Heart left ventricle (tissue), 16 donors: ENCODE measurements at places on chromosomes 7 and 10.

GRCh38 chr10:76451911-76452310 lies 1020.5 kb downstream of the LRMDA start:
- no peak for DNase-seq

DNA sequence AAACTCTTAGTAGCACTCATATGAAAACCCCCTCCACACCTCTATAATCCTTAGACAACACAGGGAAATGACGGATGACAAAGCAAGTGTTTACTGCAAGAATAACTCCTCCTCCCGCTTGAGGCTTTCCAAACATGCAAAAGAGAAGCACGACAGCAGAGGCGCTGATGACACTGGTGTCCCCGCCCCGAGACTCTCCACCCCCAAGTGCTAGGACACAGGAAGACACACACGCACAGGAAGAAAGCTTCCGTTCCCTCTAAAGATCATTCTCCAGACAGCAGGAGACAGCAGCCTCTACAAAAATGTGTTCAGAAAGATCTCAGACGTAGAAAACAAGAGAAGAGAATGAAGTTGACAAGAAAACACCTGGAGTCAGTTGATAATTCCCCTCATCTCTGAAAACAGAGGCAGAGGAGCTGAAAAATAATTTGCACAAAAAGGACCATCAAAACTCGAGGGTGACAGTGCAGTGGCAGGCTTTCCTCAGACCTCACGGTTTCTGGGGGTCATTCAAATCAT lies 90.2 kb downstream of the DLG5 start:
- peak; percentile 60 for DNase-seq

- DNase-seq, result peak; percentile 80
Measured at GRCh38 chr10:17643339-17643754, 604 bp upstream of the STAM start.

GRCh38 chr10:111354859-111355258 lies 278.0 kb downstream of the ADRA2A start:
- DNase-seq, result no peak

DNA sequence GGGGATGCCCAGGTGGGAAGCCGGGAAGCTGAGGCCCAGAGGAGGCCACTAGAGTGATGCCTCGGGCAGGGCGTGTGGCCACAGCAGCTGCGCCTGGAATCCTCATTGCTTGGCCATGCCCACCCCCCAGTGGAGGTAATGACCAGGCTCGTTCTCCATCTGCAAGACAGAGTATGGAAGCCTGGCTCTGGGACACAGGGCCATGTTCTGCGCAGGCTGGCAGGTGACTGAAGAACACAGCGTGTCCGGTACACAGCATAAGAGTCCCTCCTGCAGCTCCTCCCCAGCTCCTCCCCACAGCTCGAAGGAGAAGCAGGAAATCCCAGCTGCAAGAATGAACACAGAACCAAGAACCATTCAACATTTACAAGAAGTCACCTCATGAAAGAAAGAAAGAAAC lies 64.8 kb downstream of the SMURF1 start:
- no peak for DNase-seq

DNA sequence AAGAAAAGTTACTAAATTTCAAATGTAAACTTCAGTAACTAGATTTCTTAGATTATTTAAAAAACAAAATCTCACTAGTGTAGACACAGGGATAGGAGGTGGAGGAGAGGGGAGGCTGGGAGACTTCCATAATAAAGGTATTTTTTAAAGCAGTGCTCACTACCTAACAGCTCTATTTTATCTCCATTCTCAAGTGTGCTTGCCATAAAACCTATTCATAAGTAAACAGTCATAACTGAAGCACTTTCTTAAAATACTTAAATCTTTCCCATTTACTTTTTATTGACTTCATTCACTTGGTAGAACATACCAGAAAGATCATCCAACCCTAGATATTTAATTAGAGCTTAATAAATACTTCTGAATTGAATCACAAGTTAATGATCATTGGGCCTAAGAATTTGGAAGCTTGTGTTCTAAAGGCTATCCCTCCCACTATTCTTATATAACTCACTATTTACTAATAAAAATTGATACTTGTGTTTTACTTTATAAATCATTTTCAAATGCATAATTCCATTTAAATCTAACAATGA lies 107.4 kb downstream of the SNX13 start:
- no peak for DNase-seq

DNA sequence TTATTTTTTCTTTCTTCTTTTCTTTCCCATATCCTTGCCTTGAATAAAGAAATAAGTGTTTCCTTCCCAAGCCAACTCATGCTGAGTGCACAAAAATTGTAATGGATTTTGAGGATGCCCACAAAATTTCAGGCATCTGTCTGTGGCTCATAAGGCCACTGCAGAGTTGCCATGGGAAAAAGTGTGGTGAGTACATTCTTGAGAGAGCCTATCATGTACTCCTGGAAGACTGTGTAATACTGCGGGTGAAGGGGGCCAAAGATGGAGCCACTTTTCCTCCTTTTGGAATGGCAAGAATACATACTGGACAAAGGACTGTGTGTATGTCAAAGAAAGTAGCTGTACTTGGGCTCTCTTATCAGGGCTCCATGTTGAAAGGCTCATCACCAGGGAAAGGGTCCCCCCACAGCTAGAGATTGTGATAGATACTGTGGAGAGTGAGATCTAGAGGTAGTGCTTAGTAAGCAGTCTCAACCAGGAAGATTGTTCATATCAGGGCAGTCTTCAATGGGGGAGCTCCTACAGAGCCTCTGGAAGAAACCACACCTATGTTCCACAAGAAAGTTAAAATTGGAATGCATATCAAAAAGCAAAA lies 341.6 kb upstream of the KCND2 start:
- no peak for DNase-seq

GRCh38 chr10:104268405-104268712 lies 625 bp upstream of the GSTO2 start:
- no peak for DNase-seq

DNA sequence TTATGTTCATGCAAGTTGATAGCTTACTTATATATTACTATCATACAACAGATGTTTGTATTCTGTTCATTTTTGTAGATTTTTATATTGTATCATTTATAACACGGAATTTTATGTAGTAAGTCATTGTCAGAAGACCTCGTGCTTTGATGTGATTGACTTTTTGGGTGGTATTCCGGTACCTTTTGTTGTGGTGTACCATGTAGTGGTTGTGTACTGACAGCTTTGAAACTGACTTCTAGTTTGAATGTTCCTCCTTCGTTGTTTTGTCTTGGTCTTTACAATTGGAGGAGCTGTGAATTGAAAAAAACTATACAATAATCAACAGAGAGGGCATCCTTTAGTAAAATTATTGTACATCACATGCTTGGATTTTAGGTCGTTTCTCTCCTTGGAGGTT lies 61.5 kb downstream of the WAC start:
- DNase-seq, result no peak

- DNase-seq, result no peak
Measured at GRCh38 chr10:6501931-6502330, 78.1 kb downstream of the PRKCQ start.

DNA sequence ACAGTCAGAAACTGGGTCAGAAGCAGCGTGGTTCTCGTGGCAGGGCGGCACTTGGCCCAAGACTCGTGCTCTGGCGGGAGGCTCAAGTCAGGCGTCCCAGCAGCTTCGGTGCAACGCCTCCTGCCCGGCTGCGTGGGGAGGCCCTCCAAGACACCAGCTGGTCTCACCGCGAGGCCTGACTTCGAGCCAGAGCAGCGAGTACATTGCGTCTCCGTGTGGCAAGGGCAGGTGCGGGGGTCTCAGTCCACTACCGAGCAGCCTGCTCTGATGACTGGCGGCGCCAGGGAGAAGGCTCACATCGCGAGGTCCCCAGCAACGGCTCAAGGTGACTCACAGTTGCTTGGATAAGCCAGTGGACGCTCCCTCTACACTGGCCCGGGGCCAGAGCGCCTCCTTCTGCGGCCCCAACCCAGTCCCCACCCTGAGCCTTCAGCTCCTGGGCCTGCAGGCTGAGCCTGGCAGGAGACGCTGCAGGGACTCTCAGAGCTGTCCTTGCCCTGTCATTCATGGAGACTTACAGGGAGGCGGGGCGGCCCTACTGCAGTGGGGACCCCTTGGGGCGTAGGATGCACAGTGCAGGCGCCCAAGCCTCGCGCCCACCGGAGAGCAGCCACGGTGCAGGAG lies 41.9 kb upstream of the PRKAR1B start:
- DNase-seq, result peak; percentile 71

- DNase-seq, result no peak
Measured at GRCh38 chr7:26964156-26964808, 99.9 kb upstream of the SKAP2 start.

DNA sequence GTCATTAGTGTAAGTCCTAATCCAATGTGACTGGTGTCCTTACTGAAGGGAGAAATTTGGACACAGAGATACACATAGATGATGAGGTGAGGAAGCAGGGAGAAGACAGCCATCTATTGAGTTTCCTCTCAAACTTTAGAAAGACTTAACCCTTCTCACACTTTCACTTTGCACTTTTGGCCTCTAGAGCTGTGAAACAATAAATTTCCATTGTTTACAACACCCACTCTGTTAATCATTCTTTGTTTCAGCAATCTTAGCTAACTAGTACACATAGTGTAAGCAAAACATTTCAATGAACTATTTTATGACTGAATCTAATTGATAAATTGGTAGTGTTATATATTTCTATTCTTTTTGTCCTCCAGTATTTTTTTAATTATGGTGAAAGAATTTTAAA lies 1092.8 kb upstream of the POT1 start:
- no peak for DNase-seq

DNA sequence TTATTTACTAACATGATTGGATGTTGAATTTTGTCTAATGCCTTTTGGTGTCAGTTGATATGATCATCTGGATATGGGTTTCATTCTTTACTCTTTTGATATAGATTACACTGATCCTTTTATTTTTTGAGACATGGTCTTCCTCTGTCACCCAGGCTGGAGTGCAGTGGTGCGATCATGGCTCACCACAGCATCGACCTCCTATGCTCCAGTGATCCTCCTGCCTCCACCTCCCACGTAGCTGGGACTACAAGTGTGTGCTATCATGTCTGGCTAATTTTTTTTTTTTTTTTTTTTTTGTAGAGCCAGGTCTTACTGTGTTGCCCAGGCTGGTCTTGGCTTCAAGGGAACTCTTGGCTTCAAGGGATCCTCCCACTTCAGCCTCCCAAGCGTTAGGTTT lies 27.1 kb downstream of the BMS1 start:
- DNase-seq, result no peak

DNA sequence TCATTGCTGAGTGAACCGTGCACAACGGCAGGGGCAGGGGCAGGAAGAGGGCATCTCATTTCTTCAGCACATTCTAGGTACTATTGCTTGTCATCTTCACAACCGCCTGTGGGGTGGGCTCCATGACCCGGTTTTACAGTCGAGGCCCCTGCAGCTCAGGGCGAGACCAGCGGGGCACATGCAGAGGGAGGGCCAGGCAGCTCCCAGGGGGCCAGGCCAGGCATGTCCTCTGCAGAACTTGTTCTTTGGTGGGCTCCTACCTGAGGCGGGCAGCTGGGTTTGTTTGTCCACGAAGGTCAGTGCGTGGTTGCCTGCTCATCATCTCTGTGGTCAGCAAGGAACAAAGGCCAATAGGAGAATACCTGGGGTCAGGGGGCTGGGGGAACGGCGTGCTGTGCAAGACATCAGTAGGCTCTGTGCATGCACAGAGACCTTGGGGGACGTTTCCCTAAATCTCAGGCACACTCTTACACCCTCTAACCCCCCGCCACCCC lies 75.1 kb upstream of the LEP start:
- no peak for DNase-seq

DNA sequence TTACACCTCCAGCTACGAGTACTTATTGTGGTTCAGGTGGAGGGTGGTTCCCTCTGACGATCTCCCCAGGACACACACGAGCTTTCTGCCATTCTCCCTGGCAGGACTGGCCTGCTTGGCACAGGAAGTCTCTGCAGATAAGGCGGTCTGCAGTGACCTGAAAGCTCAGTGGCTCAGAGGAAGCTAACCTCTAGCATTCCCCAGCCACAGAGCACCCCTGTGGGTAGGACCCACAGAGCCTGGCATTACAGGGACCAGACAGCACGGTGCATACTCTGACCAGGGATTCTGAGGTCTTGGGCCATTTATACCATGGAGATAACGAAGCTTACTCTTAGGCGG lies 1.9 kb upstream of the GPR146 start:
- DNase-seq, result no peak

- no peak for DNase-seq
Measured at GRCh38 chr7:30163231-30163894, 28.6 kb downstream of the MTURN start.

DNA sequence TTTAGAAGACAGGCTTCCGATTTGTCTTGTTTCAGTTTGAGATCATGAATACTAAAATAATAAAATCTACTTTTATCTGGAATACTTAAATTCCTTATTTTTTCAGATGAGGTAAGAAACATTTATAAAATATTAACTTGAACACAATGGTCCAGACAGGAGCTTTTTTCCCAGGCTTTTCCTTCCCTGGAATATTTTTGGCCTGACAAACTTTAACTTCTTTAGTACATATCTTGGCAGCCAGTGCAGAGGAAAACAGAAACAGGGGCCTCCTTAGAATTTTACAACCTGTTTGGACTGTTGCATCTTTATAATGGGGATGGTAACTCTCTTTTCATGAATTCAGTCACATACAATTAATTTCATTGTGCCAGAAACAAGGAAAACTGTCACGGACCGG lies 41.4 kb downstream of the NRP1 start:
- no peak for DNase-seq

- no peak for DNase-seq
Measured at GRCh38 chr10:11335881-11336430, 275.5 kb downstream of the USP6NL start.

DNA sequence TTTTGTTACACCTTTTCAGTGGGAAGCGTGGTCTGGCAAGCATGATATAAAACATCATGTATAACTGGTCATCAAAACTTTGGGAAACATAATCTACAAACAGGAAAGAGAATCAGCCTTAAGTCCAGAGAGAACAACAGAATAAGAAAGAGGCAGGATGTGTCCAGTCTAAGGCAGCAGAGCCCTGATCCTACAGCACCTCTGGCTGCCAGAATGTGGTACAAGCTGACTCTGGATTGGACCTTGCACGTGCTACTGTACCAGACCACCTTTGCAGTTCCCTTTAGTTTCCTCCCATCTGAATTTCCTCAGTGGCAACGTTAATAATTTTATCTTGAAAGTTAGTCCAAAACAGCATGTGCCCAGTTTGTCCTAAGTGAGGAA lies 824.6 kb upstream of the IGFBP3 start:
- DNase-seq, result no peak

DNA sequence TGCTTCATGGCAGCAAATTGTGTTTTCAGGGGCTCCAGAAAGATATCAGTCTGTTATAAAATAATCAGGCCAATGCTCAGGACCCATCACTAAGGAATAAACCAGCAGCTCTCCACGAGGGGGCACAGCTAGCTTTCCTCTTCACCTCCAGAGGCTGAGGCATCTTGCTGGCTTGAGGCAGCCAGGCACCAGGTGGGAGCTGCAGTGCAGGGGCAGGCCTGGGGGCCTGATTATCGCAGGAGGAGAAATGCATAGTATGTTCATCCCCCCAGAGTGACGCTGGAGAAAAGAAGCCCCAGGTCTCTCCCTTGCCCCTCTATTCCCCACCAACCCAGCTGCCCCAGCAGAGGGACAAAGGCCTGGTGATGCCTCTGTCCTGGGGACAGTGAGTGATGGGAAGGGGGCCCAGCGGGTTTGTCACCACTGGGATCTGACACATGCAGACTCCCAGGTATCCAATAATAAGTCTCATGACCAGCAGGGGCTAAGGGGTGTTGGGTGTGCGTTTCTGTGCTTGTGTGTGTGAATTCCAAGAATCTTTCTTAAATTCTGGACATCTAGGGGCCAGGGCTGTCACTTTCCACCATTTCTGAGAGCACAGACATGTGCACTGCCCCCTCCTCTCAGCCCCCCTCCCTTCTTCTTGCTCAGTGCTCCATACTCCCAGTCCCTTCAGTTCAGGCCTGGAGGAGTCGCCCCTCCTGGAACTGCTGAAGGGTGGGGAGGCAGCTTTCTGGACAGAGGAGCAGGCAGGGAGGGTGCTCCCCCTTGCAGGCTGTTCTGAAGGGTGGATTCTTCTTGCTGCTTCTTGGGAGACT lies 128.1 kb upstream of the FAM20C start:
- peak; percentile 73 for DNase-seq
